ENCODE measurements at places on chromosomes 1 and 21. TPM values are rescaled to one million over a fixed set of nuclear protein-coding genes. Genes with fewer than 3 reads are reported as not detected.

The RGS18 gene
- not detected for total RNA-seq

The LYPD8 gene
- not detected for total RNA-seq

The FOXO6 gene
- 1.2 TPM for total RNA-seq

The KLHDC7A gene
- total RNA-seq = not detected

The GBP6 gene
- total RNA-seq = not detected

The PIP5K1A gene
- 88.7 TPM for total RNA-seq

The LRRC8D gene
- 44.9 TPM for total RNA-seq

DNA sequence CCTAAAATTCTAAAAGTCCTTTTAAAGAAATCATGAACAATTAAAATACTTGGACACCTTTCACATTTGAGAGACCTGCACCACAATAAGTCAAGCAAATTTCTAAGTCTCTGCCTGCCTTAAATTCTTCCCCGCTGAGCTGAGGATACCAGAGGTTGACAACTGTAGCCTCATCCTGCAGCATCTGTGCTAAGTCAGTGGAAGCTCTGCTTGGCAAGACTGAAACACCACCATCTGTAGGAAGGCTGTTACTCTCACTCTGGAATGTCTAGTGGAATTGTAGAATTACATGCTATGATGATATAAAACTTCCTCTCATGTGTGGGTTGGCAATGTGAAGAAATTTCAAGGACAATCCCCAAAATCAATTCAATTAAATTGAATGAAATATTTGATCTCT, 1756.5 kb downstream of the NCAM2 start:
- DNase-seq = no peak

- no peak for DNase-seq
Measured at GRCh38 chr1:9848022-9848421, 24.3 kb upstream of the CLSTN1 start.

DNA sequence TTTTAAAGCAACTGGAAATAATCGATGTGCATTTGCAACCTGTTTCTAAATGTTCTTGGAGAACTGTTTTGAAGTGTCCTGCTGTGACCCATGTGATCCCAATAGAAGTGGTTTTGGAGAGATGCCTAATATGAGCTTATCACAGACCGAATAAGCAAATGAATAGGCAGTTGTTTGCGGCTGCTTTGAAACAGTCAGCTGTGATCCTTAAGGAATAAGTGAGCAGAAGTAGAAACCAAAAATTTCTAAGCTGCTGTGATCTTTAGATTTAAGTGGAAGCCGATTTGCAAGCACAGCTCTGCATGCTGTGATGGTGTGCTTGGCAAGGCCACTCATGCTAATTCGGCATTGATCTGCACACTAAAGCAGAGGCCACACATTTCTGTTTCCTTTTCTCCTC, 329.5 kb upstream of the DUSP10 start:
- DNase-seq = no peak

- DNase-seq = no peak
Measured at GRCh38 chr1:23451441-23451840, 26.9 kb upstream of the TCEA3 start.

DNA sequence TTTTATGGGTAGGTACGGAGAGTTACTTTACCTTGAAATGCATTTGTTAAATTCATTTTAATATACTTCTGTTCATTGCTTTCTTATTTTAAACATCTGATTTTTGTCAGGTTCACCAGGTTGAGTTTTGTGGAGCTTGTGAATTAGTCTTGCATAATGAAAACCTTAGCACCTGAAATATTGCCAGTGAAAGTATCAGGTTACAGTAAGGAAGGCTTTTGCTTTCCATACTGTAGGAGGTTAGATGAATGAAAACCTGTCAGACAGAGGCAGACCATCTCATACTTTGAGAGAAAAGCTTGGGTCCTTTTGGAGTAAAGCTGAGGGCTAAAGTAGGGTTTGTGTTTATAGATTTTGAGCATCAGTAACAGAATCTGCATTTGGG, 34.7 kb downstream of the THRAP3 start:
- DNase-seq = no peak

GRCh38 chr1:219537223-219537631, 75.7 kb downstream of the ZC3H11B start:
- no peak for DNase-seq

DNA sequence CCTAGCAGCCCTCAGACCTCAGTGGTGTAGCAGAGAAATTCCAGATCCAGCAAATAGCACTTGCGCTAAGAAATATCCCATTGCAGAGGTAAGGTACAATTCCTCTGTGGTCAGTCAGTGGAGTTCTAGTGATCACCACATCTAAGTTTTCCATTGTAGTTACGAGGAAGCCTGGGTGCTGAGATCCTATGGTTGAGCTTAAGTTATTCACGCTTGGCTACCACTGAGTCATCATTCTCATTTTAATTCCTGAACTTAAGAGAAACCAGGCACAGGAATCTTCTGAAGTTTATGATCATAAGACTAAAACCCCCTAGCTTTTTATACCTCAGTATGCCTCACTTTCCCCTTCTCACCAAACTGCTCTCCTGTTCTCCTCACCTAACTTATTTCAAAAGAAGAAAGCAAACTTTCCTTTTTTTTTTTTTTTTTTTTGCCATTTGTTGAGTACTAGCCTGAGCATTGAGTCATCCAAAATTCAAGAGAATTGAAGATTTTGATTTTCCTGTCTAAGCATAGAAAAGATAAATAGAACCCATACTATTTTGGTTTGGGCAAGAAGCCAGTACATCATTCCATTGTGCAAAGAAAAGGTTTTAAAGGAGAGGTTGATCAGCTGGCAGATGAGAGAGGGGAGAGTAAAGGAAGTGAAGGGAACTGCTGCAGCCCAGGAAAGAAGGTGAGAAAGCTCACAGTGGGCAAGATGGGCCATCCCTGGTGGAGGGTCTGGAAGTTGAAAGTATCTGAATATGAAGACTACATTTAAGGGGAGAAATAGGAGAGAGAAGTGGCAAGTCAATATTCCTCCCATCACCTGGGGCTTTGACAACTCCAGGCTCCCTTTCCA, 39.9 kb downstream of the SERBP1 start:
- DNase-seq = no peak

DNA sequence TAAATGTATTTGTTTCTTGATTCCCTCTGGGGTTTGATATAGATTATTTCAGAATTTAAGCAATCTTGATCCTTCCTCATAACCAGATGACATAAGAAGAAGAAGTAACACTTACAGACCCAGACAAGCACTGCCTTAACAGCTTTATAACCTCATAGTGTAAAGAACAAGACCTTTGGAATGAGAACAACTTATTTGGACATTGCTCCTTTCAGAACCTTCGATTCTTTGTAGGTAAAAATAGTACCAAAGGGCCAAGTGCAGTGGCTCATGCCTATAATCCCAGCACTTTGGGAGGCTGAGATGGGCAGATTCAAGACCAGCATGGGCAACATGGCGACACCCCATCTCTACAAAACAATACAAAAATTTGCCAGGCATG, 15.0 kb downstream of the TM2D1 start:
- no peak for DNase-seq

GRCh38 chr1:53285969-53286760, 41.7 kb downstream of the LRP8 start:
- DNase-seq = no peak

DNA sequence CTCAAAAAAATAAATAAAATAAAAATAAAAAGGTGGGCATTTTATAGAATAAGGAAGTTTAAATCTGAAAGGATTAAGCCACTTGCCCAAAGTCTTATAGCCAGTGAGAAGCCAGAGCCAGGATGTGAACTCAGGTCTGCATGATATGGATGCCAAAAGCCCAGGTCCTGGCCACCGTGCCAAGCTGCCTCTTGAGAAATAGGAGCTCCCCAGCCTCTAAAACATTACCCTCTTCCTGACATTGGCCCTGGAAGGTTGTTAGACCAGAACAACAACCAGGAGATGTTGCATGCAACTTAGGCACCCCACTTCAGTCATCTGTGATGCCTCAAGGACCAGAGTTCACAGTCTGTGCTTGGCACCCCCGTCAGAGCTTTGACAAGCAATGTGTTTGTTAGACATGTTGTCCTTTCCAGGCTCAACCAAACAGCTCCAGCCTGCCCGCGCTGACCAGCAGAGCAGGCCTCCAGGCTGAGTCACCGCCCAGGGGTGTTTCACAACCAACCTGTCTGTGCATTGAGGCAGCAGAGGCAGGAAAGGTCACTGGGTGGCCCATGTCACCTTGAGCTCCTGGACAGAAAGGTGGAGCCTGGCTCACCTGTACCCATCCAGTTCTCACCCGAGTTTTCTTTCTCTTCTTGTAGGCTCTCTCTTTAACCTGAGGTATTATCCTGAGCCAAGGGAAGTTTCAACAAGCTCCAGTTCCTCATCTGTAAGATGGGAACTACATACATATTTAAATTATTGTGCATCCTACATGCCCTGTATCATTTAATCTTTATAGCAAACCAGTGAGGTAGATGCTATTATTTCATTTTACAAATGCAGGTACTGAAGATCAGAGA, 14.9 kb upstream of the MED18 start:
- DNase-seq = no peak

GRCh38 chr1:55947446-55947845, 631.9 kb downstream of the PLPP3 start:
- DNase-seq = no peak

DNA sequence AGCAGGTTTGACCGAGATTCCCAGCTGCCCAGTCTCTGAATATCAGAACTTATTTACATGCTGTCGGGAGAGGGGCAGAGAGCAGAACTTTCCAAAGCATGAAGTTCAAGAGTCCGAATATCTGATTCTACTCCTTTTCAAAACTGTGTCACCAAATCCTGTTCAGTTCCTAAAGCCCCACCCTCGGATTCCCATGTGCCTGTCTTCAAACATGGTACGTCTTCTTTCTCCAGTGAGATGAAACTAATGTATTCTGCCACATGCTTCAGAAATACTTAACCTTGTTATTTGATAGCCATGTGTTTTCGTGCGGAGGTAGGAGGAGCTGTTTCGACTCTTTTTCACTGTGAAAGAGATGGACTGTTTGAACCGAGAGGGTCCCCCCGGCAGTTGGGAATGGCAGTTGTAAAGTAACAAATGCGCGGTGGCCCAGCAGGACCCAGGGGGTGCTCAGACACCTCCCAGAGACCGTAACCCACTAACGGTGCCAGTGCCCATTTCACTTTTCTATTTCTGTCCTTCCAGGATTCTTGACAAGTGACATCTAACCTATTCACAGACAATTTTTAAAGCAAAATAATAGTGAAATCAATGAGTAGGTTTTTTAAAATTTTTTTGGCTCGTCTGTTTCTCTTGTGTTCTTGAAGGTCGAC, 67.2 kb downstream of the ZBTB18 start:
- no peak for DNase-seq

DNA sequence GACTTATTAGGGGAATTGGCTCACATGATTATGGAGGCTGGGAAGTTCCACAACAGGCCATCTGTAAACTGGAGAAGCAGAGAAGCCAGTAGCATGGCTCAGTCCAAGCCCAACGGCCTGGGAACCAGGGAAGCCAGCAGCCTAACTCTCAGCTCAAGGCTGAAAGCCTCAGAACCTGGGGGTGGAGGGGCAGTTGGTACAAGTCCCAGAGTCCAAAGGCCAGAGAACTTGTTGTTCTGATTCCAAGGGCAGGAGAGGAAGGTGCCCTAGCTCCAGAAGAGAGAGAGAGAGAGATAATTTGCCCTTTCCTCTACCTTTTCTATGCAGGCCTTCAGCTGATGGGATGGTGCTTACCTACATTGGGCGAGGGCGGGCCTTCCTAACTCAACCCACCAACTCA, 55.3 kb downstream of the MAN1C1 start:
- DNase-seq = no peak

GRCh38 chr1:244099258-244099930, 48.3 kb downstream of the ZBTB18 start:
- DNase-seq = no peak

DNA sequence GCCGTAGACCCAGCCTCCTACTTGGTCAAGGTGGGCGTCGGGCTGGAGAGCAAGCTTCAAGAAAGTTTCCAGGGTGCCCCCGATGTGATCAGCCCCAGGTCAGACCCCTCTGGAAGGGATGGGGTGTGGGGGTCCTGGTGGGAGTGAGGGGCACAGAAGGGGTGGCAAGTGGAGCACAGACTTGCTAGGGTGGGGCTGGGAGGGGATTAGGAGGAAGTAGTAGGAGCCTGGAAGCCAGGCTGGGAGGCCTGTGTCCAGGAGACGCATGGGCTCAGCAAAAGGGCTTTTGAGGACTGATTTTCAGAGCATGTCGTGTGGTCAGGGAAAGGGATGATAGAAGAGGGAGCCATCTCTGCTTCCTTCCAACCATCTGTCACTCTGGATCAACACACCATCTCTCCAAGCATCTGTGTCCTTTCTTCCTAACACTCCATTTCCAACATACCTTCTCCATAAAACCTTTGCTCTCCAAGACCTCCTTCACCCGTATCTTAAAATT, 8.5 kb downstream of the TRIM46 start:
- DNase-seq = no peak

GRCh38 chr1:33055210-33056008, 18.7 kb upstream of the AK2 start:
- DNase-seq = peak; percentile 42

GRCh38 chr1:24308365-24309015, 10.7 kb upstream of the GRHL3 start:
- DNase-seq = no peak

DNA sequence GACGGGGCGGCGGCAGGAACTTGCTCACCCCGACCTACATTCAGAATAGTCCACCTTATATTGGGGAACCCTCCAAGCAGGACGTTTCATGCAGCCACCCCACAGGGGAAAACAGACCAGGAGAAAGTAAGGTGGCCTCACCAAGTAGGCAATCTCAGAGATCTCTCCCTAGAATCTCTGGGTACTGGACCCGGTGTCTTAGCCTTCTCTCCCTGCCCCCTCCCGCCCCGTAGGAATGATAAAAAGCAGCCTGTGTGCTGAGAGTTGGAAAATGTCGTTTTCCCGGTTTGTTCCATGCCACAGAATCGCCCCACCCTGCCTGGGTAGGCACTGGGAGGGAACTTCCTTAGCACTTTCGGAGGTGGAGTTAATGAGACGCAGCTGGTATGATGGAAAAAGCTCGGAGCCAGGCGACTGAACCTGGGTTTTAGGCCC, 789 bp upstream of the PTPN14 start:
- peak; percentile 5 for DNase-seq

DNA sequence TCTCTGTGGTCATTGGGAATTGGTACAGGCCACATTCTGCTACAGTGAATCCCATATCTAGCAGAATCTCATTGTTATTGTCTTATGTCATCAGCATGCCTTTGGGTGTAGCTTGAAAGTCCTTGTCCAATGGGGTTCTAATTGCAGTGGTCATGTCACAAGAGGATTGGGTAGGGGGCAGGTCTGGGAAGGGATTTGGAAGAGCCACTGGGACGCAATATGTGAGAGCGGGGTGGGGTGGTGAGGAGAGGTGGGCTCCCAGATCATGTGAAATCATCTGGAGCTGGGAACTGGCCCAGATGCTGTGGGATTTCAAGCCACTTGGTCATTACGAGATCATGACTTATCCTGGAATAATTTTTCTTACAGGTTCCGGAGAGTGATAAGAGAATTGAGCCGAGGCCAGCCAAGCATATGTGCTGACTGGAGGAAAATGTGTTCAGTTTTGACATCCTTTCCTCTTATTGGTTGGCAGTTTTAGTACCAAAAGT, 16.3 kb downstream of the CNIH3 start:
- DNase-seq = no peak

Measured in neural crest cell (in vitro differentiated cells).